ENCODE measurements at places on chromosomes 6 and 20. TPM values are rescaled to one million over a fixed set of nuclear protein-coding genes. Genes with fewer than 3 reads are reported as not detected.
A peak's percentile ranks its signal among the peaks of the same experiment; 100 is the strongest.

DNA sequence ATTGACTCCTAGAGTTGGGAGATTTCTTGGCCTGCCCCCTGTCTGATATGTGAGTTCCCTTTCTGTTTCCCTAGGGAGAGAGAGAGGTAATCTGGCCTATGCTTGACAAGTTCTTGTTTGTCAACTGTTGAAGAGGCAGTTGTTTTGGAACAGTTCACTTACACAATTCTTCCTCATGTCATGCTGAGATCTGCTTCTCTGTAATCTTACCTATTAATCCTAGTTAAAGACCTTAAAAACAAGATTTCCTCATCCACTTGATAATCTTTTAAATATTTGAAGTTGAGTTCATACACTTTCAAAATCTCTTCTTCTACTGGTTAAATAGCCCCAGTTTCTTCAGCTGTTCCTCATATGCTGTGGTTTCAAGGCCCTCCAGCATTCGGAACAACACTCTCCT, 89.9 kb downstream of the FIG4 start:
- H3K4me1 ChIP-seq = no peaks in the 10 kb centered on the region
- DNase-seq = no peak
- no peaks in the 10 kb centered on the region for H3K36me3 ChIP-seq
- no peak overlapping the region for H3K27ac ChIP-seq

- DNase-seq = no peak
- H3K36me3 ChIP-seq = peaks cover 16% of the 10 kb centered on the region
- no peaks in the 10 kb centered on the region for H3K4me1 ChIP-seq
- H3K27me3 ChIP-seq = no peaks in the 10 kb centered on the region
- no peak overlapping the region for H3K27ac ChIP-seq
These were observed 29.3 kb downstream of the PYGB start for GRCh38 chr20:25277051-25277801.

- H3K27ac ChIP-seq = peak overlapping the region; percentile 53
- H3K4me3 ChIP-seq = peak overlapping the region; percentile 13
- H3K4me1 ChIP-seq = no peaks in the 10 kb centered on the region
- no peaks in the 10 kb centered on the region for H3K27me3 ChIP-seq
- no peaks in the 10 kb centered on the region for H3K36me3 ChIP-seq
These were observed 15.2 kb upstream of the AMD1 start for GRCh38 chr6:110859335-110859792.

DNA sequence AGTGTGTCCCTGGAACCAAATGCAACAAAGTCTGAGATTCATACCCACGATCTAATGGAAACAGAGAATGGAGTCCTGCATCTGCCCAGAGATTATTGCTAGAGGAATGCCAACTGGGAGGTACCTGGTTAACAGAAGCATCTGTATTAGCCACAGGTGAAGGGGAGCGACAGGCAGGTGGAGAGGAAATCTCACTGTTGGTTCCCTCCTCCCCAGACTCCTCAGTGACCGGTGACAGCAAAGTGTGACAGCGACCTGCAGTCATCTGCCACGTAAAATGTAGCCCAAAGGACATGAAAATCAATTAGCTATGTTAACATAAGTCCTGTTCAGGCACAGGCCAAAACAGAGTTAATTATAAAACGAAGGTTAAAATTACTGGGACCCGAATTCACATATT, 336.6 kb downstream of the SYNE1 start:
- no peak for DNase-seq
- no peaks in the 10 kb centered on the region for H3K27me3 ChIP-seq
- peaks cover 14% of the 10 kb centered on the region for H3K36me3 ChIP-seq
- H3K4me3 ChIP-seq = no peak overlapping the region
- peak overlapping the region; percentile 82 for H3K27ac ChIP-seq

TRIM10 gene
- 1.4 TPM for total RNA-seq

C4A gene
- total RNA-seq = 131 TPM

HNF4A gene
- 0.46 TPM for total RNA-seq

OPN5 gene
- not detected for total RNA-seq

GPX5 gene
- not detected for total RNA-seq

EYA4 gene
- total RNA-seq = 7.8 TPM
